ENCODE measurements at places on chromosomes 16 and 17. TPM values are rescaled to one million over a fixed set of nuclear protein-coding genes. Genes with fewer than 3 reads are reported as not detected.

- no peak for DNase-seq
- no peak overlapping the region for H3K4me3 ChIP-seq
Measured at GRCh38 chr17:50558091-50558490, 2.4 kb upstream of the CACNA1G start.

DNA sequence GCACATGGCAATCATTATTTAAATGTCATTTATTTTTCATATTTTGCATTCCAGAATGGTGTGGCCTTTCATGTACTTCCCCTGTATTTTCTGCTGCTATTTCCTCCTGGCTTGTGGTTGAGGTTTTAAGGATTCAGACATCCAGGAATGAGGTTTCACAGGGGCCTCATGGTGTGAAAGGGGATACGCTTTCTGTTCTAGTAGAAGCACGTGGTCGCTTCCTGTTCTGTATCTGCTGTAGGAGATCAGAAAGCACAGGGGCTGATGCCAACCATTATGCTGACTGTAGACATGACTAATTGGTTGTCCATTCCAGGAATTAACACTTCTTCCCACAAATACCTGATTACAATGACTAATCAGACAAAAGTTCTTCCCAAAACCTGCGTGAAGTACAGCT lies 405.9 kb downstream of the SHISA9 start:
- no peaks in the 10 kb centered on the region for H3K4me1 ChIP-seq
- H3K27me3 ChIP-seq, result no peaks in the 10 kb centered on the region
- no peaks in the 10 kb centered on the region for H3K36me3 ChIP-seq
- H3K27ac ChIP-seq, result no peak overlapping the region

GRCh38 chr17:10702574-10702973 lies 5.2 kb downstream of the ADPRM start:
- H3K4me3 ChIP-seq, result peak overlapping the region; percentile 20
- H3K27ac ChIP-seq, result peak overlapping the region; percentile 80
- no peak for DNase-seq
- H3K4me1 ChIP-seq, result peaks cover 60% of the 10 kb centered on the region
- H3K27me3 ChIP-seq, result no peaks in the 10 kb centered on the region

Gene MYH2
- total RNA-seq, result not detected

- peaks cover 36% of the 10 kb centered on the region for H3K27me3 ChIP-seq
- no peak overlapping the region for H3K4me3 ChIP-seq
- no peak for DNase-seq
- H3K4me1 ChIP-seq, result peaks cover 12% of the 10 kb centered on the region
- H3K27ac ChIP-seq, result no peak overlapping the region
- H3K36me3 ChIP-seq, result no peaks in the 10 kb centered on the region
Measured at GRCh38 chr17:58232707-58233156, 5.7 kb upstream of the LPO start.

Gene KRTAP1-1
- total RNA-seq, result not detected

Gene ZNF423
- total RNA-seq, result not detected

- peak overlapping the region; percentile 75 for H3K27ac ChIP-seq
- no peak for DNase-seq
- peaks cover 48% of the 10 kb centered on the region for H3K36me3 ChIP-seq
Measured at GRCh38 chr17:68257934-68258333, 10.1 kb downstream of the AMZ2 start.

Gene TMEM88
- total RNA-seq, result 0.55 TPM

DNA sequence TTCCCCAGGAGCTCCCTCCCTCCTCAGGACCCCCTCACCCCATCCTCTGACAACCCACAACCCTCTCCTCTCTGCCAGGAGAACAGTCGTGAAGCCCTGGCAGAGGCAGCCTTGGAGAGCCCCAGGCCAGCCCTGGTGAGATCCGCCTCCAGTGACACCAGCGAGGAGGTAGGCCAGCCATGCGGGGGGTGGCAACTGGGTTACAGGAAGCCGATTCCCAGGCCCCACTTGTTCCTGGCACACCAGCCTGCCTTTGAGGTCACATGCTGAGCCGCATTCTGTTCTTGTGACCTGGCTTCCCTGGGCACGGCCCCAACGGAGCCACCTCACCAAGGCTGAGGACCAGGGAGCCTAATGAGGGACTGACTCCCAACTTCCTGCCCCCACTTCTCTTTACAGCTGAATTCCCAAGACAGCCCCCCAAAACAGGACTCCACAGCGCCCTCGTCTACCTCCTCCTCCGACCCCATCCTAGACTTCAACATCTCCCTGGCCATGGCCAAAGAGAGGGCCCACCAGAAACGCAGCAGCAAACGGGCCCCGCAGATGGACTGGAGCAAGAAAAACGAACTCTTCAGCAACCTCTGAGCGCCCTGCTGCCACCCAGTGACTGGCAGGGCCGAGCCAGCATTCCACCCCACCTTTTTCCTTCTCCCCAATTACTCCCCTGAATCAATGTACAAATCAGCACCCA lies 7.9 kb downstream of the NAT9 start:
- H3K27ac ChIP-seq, result no peak overlapping the region
- no peaks in the 10 kb centered on the region for H3K27me3 ChIP-seq
- H3K36me3 ChIP-seq, result peaks cover 58% of the 10 kb centered on the region
- no peak for DNase-seq
- H3K4me1 ChIP-seq, result peaks cover 32% of the 10 kb centered on the region

- no peak for DNase-seq
- no peaks in the 10 kb centered on the region for H3K36me3 ChIP-seq
- no peak overlapping the region for H3K4me3 ChIP-seq
- H3K27me3 ChIP-seq, result no peaks in the 10 kb centered on the region
- H3K27ac ChIP-seq, result no peak overlapping the region
Measured at GRCh38 chr16:76899767-76900166, 291.2 kb upstream of the MON1B start.

DNA sequence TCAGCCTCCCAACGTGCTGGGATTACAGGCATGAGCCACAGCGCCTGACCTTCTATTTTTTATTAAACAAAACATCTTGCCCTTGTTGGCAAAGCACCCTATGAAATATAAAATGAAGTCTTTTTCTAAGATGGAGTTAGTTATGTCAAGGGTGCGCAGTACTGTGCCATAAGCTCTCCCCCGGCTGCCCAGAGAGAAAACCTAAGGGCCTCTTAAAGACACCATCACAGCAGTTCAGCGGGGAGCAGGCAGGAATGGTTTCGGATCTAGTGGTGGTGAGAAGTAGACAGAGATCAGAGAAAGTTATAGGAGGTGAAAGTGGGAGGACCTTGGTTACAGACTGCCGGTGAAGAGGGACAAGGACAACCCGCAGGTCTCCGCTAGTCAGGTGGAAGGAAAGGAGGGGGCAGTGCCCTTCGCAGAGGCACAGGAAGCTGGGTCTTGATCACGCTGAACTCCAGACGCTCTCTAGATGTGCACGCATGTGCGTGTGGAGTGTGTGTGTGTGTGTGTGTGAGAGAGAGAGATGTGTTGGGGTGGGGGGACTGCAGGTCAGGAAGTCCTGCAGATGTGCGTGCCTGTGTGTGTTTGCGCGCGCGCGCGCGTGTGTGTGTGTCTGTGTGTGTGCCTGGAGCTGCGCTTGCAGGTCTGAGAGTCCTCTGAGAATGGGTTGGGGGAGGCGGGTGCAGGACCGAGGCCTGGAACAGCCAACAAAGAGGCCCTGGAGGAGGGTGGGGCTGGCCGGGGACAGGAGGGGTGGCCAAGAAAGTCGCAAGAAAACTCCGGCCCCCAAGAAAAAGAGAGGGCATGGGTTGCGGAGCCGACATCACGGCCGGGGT lies 748 bp upstream of the CMTM3 start:
- no peaks in the 10 kb centered on the region for H3K27me3 ChIP-seq
- peak overlapping the region; percentile 98 for H3K27ac ChIP-seq
- DNase-seq, result peak; percentile 89
- H3K4me3 ChIP-seq, result peak overlapping the region; percentile 89

GRCh38 chr17:12118617-12119016 lies 97.9 kb downstream of the MAP2K4 start:
- peaks cover 43% of the 10 kb centered on the region for H3K36me3 ChIP-seq
- no peak overlapping the region for H3K4me3 ChIP-seq
- H3K27ac ChIP-seq, result no peak overlapping the region
- DNase-seq, result no peak
- H3K4me1 ChIP-seq, result no peaks in the 10 kb centered on the region
- H3K27me3 ChIP-seq, result no peaks in the 10 kb centered on the region

GRCh38 chr16:88839745-88840599 lies 16.8 kb downstream of the GALNS start:
- no peak for DNase-seq
- H3K4me3 ChIP-seq, result no peak overlapping the region
- no peaks in the 10 kb centered on the region for H3K27me3 ChIP-seq
- H3K27ac ChIP-seq, result no peak overlapping the region
- no peaks in the 10 kb centered on the region for H3K36me3 ChIP-seq
- H3K4me1 ChIP-seq, result no peaks in the 10 kb centered on the region

Gene OR1F1
- not detected for total RNA-seq

Gene DNAH2
- not detected for total RNA-seq

DNA sequence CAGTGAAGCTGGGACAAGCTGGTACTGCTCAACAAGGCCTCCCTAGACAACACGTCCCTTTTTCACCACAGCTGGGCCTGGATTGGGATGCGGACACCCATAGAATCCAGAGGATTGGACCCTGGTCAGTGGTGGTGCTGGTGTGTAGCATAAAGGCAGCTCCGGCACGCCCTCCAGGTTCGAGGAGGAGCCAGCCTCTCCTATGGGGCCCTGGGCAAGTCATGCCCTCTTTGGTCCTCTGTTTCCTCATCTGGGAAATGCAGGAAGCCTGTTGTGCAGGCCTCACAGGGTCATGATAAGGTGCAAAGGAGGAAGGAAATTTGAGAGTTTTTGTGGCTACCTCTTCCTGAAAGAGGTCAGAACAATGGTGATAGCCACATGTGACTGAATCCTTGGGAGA lies 1741.7 kb downstream of the TP53TG3F start:
- no peaks in the 10 kb centered on the region for H3K27me3 ChIP-seq
- H3K4me1 ChIP-seq, result no peaks in the 10 kb centered on the region
- H3K36me3 ChIP-seq, result no peaks in the 10 kb centered on the region
- no peak overlapping the region for H3K27ac ChIP-seq
- DNase-seq, result no peak
- H3K4me3 ChIP-seq, result no peak overlapping the region

GRCh38 chr17:31394544-31394943 lies 3.1 kb downstream of the RAB11FIP4 start:
- H3K36me3 ChIP-seq, result no peaks in the 10 kb centered on the region
- no peak overlapping the region for H3K4me3 ChIP-seq
- peaks cover 44% of the 10 kb centered on the region for H3K27me3 ChIP-seq

Gene PRR29
- 3.8 TPM for total RNA-seq

DNA sequence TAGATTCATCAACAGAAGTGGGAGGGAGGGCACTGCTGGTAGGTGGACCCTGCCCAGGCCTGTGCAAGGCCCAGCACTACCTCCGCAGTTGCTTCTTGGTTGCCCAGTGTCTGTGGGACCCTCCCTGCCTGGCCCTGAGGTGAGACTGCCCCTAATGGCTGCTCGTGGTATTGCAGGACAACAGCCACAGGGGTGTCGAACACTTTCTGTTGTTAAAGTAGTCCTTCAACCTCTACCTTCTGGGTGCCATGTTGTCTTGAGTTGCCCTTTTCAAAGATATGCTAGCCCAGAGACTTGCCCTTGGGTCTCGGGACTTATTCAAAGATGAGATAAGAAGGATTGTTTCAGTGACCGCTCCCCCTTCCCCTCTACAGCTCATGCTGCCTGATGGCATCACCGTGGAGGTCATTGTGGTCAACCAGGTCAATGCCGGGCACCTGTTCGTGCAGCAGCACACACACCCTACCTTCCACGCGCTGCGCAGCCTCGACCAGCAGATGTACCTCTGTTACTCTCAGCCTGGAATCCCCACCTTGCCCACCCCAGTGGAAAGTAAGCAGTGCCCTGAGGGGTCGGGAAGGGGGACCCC lies 29.1 kb downstream of the AKAP1 start:
- H3K36me3 ChIP-seq, result peaks cover 25% of the 10 kb centered on the region
- no peak overlapping the region for H3K4me3 ChIP-seq
- DNase-seq, result peak; percentile 66
- H3K27ac ChIP-seq, result no peak overlapping the region
- no peaks in the 10 kb centered on the region for H3K4me1 ChIP-seq
- H3K27me3 ChIP-seq, result no peaks in the 10 kb centered on the region

DNA sequence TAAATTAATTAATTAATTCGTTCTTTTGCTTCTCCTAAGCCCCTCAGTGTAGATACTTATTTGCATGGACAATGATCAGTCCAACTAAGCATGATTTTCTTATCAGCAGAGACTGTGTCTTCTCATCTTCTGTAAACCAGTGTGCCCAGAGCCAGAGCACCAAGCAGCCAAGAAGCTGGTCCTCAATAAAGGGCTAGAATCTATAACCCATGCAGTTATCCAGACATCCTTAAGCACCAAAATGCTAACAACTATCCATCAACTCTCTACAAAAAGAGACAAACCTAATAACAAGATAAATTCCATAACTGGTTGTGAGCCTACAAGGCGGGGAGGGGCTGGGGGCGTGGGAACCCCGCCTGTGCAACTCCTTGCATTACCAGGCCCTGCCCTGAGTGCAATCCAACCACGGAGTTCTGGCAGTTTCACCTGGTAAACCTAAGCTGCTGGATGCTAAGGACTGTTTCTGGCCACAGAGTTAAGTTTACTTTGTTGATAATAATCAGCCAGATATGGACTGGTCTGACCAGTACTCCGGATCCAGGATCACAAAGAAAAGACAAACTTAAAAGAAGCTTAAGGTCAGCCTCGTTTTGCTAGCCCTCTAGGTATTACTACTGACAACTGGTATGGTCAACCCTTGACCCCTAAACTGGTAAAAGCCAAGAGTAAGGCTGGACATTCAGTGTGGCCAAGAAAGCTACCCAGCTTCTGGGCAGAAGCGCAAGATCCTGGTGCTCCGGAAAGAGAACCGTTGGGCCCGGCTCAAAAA lies 51.5 kb downstream of the ZFHX3 start:
- H3K27ac ChIP-seq, result no peak overlapping the region
- no peak overlapping the region for H3K4me3 ChIP-seq
- H3K4me1 ChIP-seq, result no peaks in the 10 kb centered on the region
- no peak for DNase-seq

DNA sequence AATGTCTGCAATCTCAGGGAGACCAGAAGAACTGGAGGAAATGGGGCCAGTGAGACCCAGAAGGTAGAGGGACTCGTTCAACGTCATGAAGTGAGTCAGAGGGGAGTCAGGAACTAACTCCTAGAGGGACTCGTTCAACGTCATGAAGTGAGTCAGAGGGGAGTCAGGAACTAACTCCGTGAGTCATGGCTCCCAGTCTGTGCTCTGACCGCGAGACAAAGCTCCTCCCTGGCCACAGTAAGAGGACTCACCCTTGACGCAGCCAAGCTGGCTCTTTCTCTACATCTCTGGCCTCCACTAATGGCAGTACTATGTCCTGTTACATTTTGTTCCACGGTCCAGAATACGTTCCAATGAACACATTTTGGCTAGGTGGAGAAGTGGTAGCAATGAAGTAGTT lies 902.5 kb downstream of the KCNJ2 start:
- DNase-seq, result no peak
- no peaks in the 10 kb centered on the region for H3K36me3 ChIP-seq
- no peak overlapping the region for H3K27ac ChIP-seq
- H3K27me3 ChIP-seq, result no peaks in the 10 kb centered on the region
- no peak overlapping the region for H3K4me3 ChIP-seq

Gene CRYBA1
- total RNA-seq, result not detected

DNA sequence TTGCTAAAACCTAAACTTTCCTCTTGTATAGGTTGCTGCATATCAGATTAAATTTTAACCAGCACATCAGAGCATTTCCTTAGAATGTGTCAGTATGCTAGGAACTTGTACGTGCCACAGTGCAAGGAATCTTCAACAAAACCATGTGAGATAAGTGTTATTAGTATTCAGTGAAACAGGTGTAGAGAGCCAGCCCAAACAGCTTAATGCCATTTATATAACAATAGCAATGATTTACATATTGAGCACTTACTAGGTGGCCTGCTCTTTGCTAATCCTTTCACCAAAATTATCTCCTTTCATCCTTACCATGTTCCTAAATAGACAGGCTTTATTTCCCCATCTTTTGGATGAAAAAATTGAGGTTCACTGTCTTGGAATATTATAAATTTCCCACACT lies 485.7 kb downstream of the HS3ST4 start:
- H3K36me3 ChIP-seq, result no peaks in the 10 kb centered on the region
- H3K27me3 ChIP-seq, result no peaks in the 10 kb centered on the region
- H3K4me1 ChIP-seq, result no peaks in the 10 kb centered on the region
- H3K4me3 ChIP-seq, result no peak overlapping the region
- H3K27ac ChIP-seq, result no peak overlapping the region
- DNase-seq, result no peak

All from activated CD4-positive, alpha-beta T cell treated with anti-CD3 and anti-CD28 coated beads, Interleukin-2, amount 10 ng/mL, durations not matched to agents 7 days and 5 days (primary cell).